ENCODE measurements at places on chromosomes 7 and 10.

- no peak for DNase-seq
Observed at GRCh38 chr10:1366811-1367425, 310.7 kb downstream of the WDR37 start.

DNA sequence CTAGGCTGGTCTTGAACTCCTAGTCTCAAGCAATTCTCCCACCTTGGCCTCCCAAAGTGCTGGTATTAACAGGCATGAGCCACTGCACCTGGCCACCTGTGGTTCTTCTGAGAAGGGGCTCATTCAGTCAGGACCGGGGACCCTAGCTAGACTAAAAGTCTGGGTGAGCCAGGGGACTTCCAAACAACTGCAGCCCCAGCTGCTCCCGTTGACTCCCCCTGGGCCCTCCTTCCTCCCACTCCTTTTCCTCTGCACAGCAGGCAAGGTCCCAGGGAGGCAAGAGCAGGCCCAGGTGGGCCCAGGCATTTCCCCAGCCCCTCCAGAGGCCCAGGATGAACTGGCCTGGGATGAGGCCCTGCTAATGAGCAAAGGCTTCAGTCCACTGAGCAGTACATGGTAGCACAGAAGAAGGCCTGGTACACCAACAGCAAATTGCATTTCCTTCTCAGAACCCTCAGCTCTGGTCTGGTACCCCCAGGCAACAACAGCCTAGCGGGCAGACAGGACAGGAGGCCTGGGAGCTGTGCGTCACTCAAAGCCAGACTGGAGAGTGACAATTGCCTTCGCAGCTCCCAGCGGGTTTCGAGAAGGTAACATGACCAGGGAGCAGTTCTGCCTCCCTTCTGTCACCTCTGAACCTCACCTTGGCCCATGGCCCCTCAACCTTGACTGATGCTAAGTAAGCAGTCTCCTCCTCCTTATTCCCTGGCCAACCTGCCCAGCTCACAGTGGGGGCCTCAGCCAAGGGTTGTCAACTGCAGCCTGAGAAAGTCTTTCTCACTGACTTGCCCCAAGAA, 30.7 kb upstream of the HSPA12A start:
- no peak for DNase-seq

DNA sequence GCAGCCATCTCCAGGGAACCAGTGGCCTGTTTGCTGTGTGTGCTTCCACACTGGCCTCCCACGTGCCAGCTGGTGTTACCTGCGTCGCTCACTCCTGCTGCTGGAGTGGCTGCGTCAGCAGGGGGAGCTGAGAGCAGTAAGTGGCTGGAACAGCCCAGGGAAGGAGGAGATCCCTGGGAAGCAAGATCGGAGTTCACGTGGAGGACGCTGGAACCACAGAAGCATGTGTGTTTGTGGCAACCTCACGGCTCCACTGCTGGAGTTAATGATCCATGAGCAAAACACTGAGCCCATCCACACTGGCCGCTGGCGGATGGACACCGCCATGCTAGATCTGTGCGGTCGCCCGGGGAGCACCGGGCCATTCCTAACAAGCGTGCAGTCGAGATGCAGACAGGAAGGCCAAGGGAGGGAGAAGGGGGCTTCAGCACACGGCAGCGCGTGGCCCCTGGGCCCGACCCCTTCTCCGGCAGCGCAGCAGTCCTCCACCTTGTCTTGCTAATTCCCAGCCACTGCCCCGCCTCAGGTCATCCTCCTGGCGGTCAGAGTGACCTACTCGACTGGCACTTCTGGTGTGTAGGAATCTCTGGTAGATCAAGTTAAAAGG, 68.5 kb upstream of the EEPD1 start:
- DNase-seq: no peak

GRCh38 chr7:10706875-10707493, 266.7 kb upstream of the PHF14 start:
- DNase-seq: no peak

GRCh38 chr7:100546129-100546925, 7.3 kb downstream of the AGFG2 start:
- DNase-seq: no peak

DNA sequence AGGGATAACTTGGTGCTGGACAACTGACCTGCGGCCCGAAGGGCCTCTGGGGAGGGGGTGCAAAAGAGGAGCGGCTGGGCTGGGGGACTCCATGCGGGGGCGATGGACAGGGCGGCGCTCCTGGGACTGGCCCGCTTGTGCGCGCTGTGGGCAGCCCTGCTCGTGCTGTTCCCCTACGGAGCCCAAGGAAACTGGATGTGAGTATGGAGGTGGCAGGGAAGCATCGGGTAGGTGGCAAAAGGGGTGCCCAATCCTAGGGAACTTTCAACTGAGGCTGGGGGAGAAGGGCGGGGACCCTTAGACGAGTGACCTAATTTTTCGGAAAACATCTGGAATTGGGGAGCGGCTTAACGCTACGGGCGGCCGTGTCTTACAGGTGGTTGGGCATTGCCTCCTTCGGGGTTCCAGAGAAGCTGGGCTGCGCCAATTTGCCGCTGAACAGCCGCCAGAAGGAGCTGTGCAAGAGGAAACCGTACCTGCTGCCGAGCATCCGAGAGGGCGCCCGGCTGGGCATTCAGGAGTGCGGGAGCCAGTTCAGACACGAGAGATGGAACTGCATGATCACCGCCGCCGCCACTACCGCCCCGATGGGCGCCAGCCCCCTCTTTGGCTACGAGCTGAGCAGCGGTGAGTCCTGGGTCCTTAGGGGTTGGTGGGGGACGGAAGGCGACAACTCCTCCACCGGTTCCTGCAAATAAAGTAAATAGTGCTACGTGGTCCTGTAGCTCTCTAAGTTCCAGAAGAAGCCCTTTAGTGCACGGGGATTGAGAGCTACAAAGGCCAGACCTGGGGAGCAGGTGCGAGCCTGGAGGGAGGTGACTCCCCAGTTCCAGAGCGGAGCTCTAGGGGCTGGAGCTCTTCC, 622 bp downstream of the WNT16 start:
- DNase-seq: peak; percentile 70

- DNase-seq: peak; percentile 13
Observed at GRCh38 chr10:117320050-117320665, 55.1 kb downstream of the PDZD8 start.

DNA sequence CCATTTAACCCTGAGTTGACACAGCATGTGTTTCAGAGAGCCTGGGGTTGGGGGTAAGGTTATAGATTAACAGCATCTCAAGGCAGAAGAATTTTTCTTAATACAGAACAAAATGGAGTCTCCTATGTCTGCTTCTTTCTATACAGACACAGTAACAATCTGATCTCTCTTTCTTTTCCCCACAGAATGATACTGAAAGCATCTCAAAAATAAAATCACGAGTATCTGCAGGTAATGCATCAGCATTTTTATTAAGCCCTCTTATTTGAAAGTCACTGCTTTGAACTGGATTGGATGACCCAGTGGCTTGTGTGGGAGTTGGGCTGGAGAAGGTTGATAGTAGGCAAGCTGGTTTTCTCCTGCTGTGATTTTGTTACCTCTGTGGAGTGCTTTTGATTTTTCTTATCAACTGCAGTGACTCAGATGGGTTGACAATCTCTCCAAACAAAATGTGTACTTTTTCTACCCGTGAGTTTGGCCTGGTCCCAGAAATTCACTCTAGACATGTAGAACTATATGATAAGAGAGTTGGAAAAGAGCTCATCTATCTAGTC, 253.5 kb upstream of the PRKCQ start:
- DNase-seq: no peak

GRCh38 chr10:60123668-60124067, 217.3 kb upstream of the CCDC6 start:
- DNase-seq: no peak

DNA sequence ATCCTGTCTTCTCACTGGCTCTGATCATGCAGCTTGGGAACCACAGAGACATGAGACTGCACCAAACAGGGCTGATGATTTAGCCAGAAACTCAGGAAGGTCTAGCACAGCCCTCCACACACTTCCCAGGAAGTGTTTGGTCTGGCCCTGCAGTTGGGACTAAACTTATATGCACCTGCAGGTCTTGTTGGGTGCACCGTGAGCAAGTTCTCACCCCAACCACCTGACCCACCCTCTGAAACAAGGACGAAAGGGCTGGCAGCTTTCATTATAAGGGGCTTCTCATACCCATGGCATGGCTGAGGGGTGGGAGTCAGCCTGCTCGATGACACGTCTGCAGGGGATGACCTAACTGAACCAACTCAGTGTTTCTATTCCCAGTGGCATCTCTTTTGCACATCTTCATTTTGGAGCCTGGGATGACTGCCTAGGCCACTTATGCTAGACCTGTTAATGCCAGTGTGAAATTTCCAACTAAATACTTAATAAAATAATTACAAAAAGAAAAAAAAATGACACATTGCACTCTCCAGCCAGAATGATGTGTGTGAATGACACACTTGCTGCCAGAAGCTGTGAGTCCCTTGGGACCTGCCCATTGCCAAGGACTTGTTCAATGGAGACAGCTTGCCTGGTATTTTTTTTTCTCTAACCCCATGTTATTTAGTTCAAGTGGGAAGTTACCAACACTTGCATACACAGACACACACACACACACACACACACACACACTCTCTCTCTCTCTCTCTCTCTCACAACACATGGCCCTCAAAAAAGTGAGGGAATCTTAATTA, 102.6 kb downstream of the NEURL1 start:
- no peak for DNase-seq

- DNase-seq: peak; percentile 54
Observed at GRCh38 chr10:102419269-102420180, 940 bp upstream of the PSD start.

DNA sequence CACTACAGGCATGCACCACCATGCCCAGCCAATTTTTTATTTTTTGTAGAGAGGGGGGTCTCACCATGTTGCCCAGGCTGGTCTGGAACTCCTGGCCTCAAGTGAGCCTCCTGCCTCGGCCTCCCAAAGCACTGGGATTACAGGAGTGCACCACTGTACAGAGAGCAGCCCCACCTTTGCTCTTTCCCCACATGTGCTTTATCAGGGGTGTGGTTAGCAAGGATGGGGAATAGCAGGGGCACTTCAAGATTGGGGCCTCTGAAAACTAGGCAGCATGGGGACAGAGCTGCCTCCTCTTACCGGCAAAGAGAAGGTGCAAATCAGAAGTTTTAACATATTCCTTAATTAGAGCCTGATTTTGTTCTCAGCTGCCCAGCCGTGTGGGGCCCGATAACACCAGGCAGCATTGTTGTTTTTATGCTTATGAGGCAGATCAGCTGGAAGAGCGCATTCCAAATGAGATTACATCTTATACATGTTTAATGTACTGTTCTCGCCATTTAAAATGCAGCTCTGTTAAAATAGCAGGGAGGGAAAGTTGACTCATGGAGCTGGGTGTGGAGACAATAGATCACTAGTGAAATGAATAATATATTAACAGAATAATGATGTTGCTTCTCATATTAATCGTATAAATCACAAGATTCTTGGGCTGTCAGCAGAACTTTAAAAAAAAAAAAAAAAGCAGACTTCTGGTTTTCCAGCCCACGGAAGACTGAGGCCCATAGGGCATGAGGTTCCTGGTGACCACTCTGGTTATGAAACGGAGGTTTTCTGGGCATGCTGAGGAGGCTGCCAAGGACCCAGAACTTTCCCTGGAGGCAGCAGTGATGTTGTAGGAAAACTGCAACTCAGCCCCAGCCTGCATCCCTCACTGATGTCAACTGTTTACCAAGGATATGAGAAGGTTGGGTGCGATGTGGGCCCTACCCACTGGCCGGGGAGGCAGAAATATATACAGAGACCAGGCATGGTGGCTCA, 62.5 kb downstream of the TMEM130 start:
- no peak for DNase-seq

- DNase-seq: no peak
Observed at GRCh38 chr10:17043586-17043985, 86.0 kb downstream of the CUBN start.

- no peak for DNase-seq
Observed at GRCh38 chr7:142508251-142508650, 241.0 kb upstream of the PRSS1 start.

- DNase-seq: no peak
Observed at GRCh38 chr10:1607466-1607865, 129.9 kb downstream of the ADARB2 start.

DNA sequence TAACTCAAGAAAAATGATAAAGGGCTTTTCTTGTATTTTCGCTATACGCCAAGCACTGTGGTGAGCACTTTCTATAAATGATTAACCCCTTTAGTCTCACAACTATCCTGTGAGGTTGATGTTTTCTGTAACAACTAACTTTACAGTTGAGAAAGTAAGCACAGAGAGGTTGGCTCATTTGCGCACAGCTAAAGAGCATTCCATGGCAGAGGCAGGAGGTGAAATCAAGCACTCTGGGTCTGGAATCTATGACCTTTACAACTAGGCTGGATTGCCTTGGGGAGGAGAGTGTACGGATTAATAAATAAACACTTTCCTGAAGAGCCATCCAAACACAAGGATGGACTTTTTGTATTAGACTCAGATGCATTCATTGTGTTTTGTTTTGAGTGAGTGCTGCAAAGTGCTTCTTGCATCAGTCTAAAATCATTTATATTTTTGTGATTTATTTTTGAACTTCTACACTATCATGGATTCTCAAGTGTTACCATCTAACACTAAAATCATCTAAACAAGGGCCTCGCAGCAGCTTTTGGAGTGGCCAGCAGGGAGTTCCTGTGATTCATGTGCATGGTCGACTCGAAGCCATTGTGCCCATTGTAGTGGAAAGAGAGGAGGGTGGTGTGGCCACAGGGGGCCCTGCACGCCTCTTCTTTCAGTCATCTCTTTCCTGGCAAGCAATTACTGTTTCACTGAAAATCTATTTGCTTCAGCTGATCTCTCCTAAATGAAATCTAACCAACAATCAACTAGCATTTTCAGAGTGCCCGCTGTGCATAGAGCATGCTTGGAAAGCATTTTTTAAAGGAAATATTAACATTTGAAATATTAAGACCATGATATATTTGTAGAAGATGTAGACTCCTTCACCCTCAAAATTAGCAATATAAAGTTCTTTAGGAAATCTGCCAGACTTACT, 633.4 kb upstream of the COBL start:
- no peak for DNase-seq

GRCh38 chr7:95482424-95482823, 3.3 kb upstream of the ASB4 start:
- DNase-seq: no peak

GRCh38 chr7:106430103-106430502, 145.3 kb upstream of the NAMPT start:
- DNase-seq: no peak

DNA sequence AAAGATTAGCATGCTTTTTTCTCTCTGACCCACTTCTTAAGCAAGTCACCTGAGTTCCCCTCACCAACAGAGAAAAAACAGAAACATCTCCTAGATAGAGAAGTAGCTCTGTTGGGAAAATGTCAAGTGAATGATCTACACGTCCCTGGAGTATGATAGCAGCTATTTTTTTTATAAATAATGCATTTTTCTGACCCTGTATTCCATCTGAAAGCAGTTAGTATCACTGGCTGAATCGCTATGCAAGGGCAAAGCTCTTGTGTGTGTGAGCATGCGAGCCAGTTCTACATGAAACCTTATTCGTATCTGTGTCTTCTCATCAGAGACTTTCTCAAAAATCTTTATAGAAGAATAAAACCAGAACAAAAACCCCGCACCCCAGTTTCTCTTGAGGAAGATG, 8.2 kb downstream of the ANKMY2 start:
- DNase-seq: no peak

GRCh38 chr7:70237831-70238575, 639.7 kb downstream of the AUTS2 start:
- DNase-seq: no peak

All from NCI-H1105 (cell line).